ENCODE measurements at places on chromosomes 13 and 19.

DNA sequence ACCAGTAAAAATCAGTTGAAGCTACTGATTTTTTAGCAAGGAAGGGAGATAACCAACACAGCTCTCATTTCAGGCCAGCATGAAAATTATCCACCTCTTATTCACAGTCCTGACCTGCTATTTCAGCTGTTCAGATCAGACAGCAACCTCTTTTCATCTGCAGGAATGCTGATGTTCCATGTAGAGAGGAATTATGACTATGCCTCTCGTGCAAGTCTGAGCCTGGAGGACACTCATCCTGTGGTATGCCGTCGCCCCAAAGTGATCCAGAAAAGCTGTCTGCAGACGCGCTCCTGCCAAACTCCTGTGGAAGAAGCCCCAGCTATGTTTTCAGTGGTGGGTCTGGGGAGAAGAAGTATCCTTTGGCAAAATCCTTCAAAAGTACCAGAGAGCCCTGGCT lies 563.5 kb upstream of the SLITRK1 start:
- no peak for DNase-seq

DNA sequence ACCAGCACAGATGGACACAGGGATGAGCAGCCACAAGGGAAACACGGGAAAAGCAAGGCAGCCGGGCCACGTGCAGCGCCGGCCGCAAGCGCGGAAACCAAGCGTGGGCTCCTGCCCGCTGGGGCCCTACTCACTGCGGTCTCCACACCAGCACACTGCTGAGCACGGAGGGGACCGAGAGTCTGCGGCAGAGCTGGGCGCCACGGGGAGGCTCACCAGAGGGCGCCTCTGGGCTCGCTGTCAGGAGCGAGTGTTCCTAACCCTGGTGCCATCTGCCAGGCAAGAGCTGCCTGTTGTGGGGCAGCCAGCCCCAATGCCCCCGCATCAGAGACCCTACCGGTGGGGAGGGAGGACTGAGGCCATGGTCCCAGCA lies 26.5 kb downstream of the MPND start:
- DNase-seq = peak; percentile 45

DNA sequence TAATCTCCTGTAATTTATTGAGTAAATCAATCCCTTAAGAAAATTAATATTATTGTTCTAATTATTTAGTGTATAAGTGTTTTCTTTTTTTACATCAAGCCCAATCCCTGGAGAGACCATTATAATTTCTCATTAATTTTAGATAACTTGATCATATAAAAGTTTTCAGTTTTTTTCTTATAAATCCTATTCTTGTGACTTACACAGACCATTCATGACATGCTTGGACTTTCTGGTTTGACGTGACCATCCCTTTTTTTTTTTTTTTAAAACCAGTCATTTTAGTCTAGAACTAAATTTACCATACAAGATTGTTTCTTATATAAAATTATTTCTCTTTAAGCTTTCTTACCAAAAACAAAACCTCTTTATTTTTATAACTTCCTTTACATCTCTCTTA lies 5.4 kb upstream of the MTRF1 start:
- no peak for DNase-seq

DNA sequence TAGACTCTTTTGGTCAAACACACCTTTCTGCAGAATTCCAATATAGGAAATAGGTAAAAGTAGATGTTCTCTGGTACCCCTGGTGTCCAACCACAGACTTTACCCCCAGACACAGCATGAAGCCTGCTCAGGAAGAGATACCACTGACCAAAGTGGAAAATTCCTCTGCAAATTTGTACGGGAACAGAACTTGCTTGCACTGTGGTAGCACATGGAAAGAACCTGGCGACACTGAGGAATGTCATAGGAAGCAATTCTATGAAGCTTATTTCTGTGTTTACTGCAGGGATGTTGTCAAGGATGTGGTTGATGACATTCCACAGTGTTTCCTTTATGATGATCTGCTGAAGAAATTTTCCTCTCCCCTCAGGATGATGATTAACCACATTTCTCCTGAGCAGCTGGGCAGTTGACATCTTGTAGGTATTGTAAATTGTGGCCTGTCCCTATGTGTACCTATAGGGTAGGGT lies 48.9 kb upstream of the TNFSF11 start:
- no peak for DNase-seq

- DNase-seq = no peak
These were observed 498.0 kb downstream of the DIAPH3 start for GRCh38 chr13:59665732-59666131.
